ENCODE measurements at places on chromosomes 16 and 17.

DNA sequence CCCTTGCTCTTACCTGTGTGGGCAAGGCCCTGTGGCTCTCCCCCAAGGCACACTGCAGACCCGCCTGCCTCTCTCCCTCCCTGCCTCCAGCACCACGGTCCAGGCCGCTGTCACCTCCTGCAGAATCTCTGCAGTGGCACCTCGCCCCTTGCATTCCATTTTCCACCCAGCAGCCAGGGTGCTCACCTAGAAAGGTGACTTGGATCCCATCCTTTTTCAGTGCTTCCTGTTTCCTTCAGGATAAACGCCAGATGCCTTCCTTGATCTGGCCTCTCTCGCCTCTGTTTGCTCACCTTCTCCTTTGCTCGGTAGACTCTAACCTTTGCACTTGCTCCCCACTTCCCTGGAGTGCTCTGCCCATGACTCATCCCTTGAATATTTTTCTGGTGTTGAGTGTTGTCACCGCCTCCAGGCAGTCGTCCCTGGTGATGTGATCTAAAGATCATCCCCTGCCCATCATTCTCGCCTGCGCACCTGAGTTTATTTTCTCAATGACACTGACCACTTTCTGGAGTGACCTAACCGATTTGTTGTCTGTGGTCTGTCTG is 79.2 kb upstream of the LGALS9 start:
- DNase-seq = no peak

DNA sequence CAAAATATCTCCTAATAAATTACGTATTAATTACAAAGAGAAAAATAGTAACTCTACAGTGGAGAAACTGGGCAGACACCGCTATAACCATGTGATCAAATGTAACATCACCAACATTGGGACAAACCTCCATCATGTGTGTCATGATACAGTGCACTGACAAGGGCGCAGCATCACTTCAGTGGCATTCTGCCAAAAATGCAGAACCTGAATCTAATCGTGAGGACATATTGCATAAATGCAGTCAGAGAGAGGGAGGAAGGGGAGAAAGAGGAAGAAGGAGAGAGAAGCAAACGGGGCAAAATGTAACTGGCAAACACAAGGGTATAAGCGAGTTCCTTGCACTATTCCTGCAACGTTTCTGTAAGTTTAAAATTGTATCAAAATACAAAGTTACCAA is 74.2 kb upstream of the MARCHF10 start:
- no peak for DNase-seq

GRCh38 chr17:80163336-80163735 is 6.5 kb upstream of the CARD14 start:
- no peak for DNase-seq

GRCh38 chr17:50867363-50868139 is 1.4 kb upstream of the TOB1 start:
- peak; percentile 92 for DNase-seq

DNA sequence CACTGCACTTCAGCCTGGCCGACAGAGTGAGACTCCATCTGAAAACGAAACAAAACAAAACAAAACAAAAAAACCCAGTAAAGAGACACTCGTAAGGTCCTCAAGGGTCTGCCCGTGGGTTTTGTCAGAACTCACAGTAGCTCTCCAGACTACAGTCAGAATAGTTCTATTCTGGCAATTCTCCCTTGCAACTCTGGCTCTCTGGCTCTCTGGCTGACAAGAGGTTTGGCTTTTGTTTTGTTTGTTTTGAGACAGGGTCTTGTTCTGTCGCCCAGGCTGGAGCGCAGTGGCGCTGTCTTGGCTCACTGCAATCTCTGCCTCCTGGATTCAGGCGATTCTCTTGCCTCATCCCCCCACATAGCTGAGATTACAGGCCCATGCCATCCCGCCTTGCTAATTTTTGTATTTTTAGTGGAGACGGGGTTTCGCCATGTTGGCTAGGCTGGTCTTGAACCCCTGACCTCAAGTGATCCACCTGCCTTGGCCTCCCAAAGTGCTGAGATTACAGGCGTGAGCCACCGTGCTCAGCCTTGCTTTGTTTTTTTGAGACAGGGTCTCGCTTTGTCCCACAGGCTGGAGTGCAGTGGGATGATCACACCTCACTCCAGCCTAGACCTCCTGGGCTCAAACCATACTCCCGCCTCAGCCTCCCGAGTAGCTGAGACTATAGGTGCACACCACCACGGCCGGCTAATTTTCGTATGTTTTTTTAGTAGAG is 20.5 kb upstream of the CHP2 start:
- no peak for DNase-seq

GRCh38 chr17:76546556-76547182 is 6.8 kb downstream of the PRCD start:
- DNase-seq = no peak

- DNase-seq = no peak
Measured at GRCh38 chr16:1907226-1907860, 10.9 kb downstream of the HS3ST6 start.

- DNase-seq = no peak
Measured at GRCh38 chr16:29915590-29916247, 10.3 kb downstream of the KCTD13 start.

- DNase-seq = peak; percentile 34
Measured at GRCh38 chr17:4087911-4088693, 54.7 kb downstream of the ZZEF1 start.

DNA sequence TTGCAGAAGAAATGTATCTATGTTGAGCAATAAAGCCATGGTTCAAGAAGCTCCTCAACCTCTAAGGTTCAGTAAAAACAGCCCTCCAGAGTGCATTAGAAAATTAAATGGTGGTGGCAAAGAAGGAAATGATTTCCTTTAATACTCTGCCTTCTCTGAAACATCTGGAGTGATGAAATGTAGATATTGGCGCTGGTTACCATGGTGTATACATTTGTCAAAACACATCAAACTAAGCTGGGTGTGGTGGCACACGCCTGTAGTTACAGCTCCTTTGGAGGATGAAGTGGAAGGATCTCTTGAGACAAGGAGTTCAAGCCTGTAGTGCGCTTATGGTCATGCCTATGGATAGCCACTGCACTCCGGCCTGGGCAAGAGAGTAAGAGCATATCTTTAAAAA is 6.0 kb downstream of the CAPNS2 start:
- no peak for DNase-seq

- no peak for DNase-seq
Measured at GRCh38 chr16:63945806-63946205, 1176.1 kb downstream of the CDH11 start.

DNA sequence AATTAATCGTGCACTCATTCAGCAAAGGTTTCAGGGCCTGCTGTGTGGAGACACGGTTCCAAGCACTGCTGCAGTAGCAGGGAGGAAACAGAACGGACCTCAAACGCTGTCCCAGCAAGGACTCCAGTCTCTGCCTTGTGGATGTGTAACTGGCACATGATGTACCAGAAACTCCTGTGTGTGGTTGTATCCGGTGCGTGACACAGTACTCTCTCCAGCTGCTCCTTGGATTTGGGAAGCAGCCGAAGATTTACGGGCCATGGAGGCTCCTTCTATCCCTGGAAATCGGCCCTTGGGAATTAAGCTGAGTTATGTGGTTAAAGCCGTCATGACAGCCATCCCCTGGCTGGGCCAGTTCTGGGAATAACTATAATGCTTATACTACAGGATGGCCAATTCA is 8.5 kb upstream of the ANKRD11 start:
- no peak for DNase-seq

GRCh38 chr17:73228748-73229236 is 32.9 kb downstream of the CPSF4L start:
- DNase-seq = peak; percentile 30

- no peak for DNase-seq
Measured at GRCh38 chr16:57741660-57742191, 6.2 kb downstream of the KATNB1 start.
